ENCODE measurements at places on chromosomes 11 and 22.

DNA sequence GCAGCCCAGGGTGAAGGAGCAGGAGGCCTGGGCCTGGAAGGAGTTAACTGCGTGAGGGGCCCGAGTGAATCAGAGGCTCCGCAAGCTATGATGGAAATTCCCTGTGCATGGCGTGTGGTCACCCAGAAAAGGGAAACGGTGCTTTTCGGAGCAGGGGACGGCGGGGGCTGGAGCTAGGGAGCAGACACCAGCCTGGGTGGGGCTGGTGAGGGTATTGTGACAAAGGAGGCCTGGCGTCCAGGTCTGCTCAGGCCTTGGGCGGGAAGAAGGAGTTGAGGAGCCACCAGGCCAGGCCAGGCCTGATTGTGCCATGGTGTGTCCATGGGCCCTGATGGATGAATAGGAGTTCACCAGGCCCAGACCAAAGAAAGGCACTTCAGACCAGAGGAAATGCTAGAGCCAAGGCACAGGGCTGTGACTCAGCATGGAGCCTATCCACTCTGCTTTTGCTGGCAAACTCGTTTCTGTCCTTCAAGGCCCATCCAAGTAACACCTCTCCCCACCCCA is 12.8 kb upstream of the SPI1 start:
- DNase-seq = no peak

- no peak for DNase-seq
Measured at GRCh38 chr11:79025622-79026021, 415.2 kb downstream of the TENM4 start.

- peak; percentile 78 for DNase-seq
Measured at GRCh38 chr11:66069715-66070603, at the start of gene PACS1. Gene PACS1, plus strand, starts transcription at chr11:66070272. Its CDS starts 215 bp downstream, at chr11:66070487.

GRCh38 chr22:28043266-28043665 is 124.2 kb upstream of the PITPNB start:
- no peak for DNase-seq

DNA sequence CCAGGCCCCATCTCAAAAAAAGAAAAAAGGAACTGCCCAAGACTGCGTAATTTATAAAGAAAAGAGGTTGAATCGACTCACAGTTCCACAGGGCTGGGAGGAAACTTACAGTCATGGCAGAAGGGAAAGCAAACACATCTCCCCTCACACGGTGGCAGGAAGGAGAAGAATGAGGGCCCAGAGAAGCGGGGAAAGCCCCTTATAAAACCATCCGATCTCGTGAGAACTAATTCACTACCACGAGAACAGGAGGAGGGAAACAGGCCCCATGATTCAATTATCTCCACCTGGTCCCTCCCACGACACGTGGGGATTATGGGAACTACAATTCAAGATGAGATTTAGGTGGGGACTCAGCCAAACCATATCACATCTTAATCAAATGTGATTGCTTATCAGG is 82.2 kb downstream of the BUD13 start:
- DNase-seq = no peak

DNA sequence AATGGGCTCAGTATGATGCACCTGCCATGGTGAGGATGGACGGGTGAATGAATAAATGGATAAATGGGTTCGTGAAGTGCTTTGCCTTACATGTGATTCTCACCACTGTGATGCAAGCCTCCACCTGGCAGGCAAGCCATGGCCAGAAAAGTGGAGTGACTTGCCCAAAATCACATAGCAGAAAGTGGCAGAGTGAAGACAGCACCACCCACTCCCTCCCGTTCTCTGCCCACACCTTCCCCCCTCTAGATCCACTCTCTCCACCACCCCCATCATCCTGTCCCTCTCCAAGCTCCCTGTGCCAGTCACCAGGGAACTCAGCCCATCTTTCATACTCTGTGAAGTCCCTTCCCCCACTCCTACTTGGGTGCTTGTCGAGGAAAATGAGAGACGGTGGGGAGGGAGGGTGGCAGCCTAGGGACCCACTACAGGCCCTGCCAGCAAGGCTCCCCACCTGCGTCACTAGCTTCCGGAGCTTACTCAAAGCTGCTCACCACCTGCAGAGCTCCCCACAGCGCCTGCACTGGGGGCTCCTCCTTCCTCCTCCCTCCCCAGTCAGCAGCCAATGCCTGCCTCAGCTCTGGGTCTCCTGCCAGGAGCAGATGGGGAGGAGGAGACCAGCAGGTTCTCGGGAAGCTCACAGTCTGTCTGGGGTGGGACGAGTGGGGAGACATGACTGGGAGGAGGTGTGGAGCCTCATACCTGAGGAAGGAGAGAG is 82.3 kb downstream of the PDE2A start:
- DNase-seq = peak; percentile 13

- DNase-seq = no peak
Measured at GRCh38 chr22:23397008-23397612, 183.0 kb downstream of the IGLL1 start.

DNA sequence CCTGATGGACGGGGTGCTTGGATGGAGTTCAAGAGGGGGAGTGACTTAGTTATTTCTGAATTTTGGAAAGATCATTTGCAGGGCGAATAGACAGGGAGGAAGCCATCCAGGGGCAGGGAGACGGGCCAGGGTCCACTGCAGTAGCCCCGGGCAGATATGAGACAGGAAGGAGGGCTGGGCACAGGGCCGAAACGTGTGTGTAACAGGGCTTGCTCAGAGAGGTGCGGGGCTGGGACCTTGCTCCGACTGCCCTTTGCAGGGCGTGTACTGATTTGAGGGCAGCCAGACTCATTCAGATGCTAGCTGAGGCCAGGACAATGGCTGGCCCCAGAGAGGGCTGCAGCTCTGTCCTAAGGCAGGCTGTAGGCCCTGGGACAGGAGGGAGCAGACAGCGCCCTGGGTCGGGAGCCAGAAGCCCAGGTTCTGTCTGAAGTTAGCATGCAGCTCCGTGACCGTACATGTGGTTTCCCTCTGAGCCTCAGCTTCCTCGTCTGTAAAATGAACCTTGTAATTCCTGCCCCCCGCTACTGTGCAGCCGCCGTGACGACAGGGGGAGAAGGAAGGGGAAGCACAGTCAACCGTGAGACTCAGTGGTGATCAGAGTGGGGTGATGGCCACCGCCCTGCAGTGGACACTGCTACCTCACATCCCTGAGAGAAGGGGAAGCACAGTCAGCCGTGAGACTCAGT is 103.4 kb downstream of the PHF21B start:
- DNase-seq = no peak

- no peak for DNase-seq
Measured at GRCh38 chr11:12386745-12387144, 9.4 kb downstream of the PARVA start.

DNA sequence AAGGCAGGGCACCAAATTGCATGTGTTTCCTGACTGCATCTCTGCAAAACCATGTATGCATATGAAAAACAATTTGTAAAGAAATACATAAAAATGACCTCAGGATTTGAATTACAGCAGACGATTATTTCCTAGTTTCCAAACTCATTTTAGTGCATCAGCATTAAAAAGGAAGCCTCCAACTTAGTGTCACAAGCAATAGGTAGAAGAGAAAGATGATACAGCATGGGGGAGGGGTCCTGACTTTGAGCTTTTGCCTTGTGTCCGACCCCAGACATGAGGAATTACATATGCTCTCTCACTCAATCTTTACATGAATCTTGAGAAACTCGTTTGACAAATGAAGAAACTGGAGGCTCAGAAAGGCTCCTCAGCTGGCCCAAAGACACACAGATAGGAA is 294.6 kb upstream of the NARS2 start:
- no peak for DNase-seq

DNA sequence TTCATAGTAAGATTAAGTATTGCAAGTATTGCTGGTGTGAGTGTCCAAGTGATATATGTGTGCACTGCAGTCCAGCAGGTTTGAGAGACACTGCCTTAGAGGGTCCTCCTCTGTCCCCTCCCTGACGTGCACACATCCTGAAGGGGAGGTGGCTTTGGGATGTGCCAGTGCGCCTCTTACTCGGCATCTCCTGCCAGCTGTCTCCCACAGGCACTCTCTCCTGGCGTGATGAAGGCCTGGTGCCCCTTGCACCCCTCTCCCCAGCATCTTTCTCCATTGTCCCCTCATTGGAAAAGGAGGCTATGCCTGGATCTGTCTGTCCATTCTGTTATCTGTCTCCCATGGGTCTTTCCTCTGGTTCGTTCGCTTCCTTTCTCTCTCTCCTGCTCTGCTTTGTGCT is 24.2 kb downstream of the GTPBP1 start:
- DNase-seq = no peak

Measured in activated naive CD4-positive, alpha-beta T cell treated with Interleukin-2 at 50 U/mL for 16 hours (primary cell).